ENCODE measurements at places on chromosomes 3 and 15.

DNA sequence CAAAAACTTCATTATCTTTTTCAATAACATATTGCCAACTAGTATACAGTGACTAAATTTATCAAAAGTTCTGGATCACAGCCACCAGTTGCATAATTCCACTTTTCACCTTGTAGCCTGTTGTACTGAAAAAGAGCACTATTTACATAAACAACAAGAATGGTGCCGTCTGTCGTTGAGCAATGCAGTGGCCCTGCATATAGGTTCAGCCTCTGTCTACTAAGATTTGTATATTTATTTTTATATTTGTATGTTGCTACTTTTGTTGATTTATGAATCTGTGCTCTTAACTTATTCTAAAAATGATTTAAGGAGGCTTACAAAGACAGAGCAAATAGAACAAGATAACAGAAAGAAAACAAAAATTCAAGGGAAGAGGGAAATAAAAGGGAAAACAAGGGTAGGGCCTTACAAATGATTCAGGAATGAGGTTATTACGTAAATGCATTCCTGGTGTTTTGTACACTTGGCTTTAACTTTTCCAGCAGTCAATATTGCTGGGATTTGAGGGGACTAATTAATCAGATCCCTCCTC is 257.6 kb upstream of the STT3B start:
- DNase-seq = no peak

DNA sequence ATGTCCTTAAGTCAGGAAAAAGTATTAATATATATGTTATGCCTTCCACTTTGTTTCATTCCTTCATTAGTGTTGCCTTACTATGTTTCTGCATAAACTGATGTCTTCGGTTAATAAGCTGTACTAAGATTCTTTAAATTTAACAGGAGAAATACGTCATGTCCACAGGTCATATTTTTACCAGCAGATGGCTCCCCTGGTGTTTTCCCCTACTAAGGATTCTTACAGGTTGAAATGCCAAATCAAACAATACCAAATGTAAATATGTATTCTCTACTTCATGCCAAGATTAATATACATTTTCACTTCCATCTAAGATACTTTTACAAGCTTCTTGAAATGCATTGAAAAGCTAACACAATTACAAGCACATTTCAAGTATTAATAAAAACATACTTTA is 1602.1 kb downstream of the SI start:
- peak; percentile 5 for DNase-seq

GRCh38 chr3:31980530-31981205 is 394 bp downstream of the OSBPL10 start:
- peak; percentile 74 for DNase-seq

- DNase-seq = no peak
Observed at GRCh38 chr3:151558661-151559060, 97.8 kb upstream of the IGSF10 start.

GRCh38 chr3:100984308-100984707 is 8.9 kb downstream of the ABI3BP start:
- DNase-seq = no peak

Data from HAP-1 (cell line).